ENCODE measurements at places on chromosomes 6 and 20.

GRCh38 chr20:17822039-17822438 is 122.3 kb downstream of the BANF2 start:
- no peak for DNase-seq

DNA sequence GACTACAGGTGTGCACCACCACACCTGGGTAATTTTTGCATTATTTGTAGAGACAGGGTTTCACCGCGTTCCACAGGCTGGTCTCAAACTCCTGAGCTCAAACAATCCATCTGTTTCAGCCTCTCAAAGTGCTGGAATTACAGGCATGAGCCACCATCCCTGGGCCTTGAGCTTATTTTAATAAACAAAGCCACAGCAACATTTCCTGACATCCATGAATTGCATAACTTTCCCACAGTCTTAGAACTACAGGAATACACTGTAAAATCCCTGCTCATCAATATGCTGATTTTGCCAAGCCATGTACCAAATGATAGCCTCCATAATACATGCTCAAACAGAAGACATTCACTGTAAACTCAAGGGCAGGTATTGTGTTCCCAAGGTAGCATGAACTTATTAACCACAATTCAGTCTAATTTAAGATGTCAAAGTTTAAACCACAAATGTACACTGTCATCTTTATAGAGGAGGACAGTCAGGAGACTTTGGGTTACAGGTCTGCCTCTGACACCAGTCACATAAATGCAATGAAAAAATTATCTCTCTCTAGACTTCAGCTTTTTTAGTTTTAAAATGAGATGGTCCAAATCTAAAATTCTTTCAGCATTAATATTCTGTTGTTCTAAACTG is 40.0 kb downstream of the NUDT3 start:
- DNase-seq, result no peak

DNA sequence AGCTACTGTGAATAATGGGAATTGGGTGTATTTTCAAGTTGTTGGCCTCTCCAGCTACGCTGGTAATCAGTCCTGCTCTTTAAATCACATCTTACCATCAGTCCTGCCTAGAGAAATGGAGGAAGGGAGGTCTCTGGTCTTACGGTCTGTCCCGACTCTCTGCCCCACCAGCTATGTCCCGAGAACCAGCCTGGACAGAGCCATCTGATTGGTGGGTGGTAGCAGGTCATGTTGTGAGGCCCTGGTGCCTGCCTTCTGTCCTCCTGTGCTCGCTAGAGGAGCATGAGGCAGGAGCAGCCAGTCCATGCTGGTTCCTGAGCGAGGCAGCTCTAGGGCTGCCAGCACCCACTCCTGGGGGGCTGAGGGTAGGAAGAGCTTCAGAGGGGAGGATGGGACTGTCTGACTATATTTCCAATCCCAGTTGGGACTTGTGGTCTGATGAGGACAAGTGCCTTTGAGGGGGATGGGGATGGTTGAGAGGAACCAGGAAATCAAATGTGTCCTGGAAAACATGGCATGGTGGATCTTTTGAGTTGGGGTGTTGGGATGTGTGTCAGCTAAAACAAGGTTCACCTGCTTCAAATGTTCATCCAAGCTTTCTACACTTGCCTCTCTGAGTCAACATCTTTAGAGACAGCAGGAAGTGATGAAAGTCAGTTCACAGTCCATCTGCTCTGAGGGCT is 33.0 kb downstream of the SYNJ2 start:
- no peak for DNase-seq

GRCh38 chr6:107877968-107878367 is 53.9 kb upstream of the SCML4 start:
- DNase-seq, result no peak

DNA sequence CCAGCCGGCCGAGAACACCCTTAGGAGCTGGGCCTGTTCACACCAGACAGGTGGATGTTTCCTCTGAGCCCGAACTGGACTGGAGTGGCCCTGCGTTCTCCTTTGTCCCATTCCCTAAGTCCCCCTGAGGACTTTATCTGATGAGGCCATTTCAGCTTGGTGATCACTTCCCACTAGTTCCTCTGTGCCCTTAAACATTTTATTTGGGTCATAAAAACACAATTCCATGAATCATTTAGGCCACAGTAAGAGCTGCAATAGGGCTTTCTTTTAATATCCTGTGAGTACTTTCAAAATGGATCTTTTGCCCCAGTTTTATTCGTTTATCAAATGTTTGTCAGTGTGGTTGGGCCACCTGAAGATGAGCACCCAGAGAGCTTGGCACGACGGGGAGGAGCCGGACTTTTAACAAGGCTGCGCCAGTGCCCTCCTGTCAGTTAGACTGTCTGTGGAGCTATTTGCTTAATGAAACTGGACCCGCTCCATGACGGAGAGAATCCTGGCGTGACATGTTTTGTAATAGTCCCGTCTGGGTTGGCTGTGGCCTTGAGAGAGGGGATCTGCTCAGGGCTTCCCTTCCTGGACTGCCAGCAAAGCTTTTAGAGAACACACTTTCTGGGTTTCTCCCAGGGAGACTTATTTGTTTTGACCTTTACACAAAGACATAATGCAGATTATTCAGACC is 53.5 kb downstream of the ZDHHC14 start:
- DNase-seq, result no peak

- no peak for DNase-seq
Measured at GRCh38 chr20:46034039-46034438, 5.0 kb downstream of the SLC12A5 start.

DNA sequence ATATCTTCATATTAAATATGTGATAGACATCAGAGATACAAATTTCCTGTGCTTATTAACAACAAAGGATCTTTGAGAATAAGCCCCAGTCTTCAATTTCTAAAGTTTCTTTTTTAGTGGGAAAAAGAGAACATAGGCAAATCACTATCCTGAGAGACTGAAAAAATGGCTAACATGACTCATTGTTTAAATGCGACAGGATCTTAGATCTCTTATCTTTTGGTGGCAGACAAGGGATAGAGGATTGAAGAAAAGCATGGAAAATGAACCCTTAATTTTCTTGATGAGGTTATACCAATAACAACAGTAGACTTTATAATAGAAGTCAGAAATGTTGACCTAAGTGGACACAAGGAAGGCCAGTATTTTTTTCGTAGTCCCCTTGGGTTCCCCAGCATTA is 178.6 kb upstream of the MAP3K7 start:
- DNase-seq, result no peak

- no peak for DNase-seq
Measured at GRCh38 chr6:41934278-41935192, 7.1 kb downstream of the CCND3 start.

- DNase-seq, result peak; percentile 88
Measured at GRCh38 chr6:113645576-113645970, 211.6 kb upstream of the MARCKS start.

DNA sequence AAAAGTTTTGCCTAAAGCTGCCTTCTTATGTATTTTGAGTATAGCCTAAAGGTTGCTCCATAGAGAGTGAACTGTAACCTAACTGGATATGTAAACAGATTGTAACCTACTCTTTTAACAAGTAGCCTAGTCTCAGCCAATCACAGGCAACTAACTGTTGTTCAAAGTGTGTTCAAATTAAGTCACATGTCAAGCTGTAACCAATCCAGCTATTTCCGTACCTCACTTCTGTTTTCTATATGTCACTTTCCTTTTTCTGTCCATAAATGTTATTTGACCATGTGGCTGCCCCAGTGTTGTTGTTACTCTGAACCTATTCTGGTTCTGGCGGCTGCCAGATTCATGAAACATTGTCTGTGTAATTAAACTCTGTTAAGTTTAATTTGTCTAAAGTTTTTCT is 47.4 kb upstream of the RNGTT start:
- DNase-seq, result no peak

- DNase-seq, result no peak
Measured at GRCh38 chr6:8085053-8085511, 17.3 kb downstream of the EEF1E1 start.

GRCh38 chr20:35286077-35286898 is 1.7 kb upstream of the EIF6 start:
- DNase-seq, result no peak

GRCh38 chr6:69935079-69935478 is 68.7 kb downstream of the COL19A1 start:
- no peak for DNase-seq

- DNase-seq, result no peak
Measured at GRCh38 chr6:105041880-105042279, 85.0 kb downstream of the LIN28B start.

DNA sequence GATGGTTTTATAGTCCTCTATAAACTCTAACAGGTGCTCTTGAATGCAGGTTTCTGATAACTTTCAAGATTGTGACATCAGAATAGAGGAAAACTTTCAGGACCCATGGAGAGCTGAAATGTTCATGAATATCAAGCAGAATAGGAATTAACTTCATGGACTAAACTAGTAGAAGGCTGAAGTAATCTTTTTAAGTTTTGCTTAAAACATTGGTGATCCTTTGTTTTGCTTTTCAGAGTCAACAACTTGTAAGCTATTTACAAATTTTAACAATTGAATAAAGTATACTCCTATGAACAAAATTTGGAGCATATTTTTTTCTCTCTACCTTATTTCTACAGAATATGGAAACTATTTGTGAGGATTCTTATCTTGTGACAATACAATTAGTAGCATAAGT is 25.2 kb upstream of the GOPC start:
- DNase-seq, result no peak

DNA sequence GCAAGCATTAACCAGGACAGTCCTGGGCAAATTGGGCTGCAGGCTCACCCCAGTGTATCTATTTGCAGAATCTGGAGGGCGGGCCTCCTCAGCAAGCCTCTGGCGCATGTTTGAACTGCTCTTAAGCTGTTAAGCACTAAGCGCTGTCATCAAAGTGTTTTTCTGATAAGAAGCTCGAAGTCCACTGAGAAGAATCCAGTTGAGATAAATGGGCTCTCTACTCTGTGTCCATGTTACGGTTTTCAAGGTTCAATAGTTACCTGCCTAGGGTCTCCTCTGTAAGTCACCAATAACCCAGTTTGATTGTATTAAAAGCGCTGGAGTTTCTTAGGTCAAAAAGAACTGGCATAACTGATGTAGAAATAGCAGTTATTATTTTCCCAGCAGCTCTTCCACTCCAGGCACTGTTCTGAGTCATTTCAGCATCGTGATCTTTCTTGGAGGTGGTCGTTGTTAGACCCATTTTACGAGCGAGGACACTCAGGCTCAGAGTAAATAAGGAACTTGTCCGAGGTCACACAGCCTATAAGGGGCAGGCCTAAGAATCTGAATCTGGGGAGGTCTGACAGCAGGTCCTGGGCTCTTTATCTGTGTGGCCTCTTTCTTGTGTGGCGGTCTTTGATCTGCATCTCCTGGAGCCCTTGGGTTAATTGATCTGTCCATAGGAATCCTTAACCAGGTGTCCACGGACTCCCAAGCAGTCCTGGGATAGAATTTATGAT is 207.4 kb upstream of the ZNF217 start:
- DNase-seq, result no peak

GRCh38 chr6:124721331-124721730 is 240.9 kb upstream of the RNF217 start:
- DNase-seq, result no peak

DNA sequence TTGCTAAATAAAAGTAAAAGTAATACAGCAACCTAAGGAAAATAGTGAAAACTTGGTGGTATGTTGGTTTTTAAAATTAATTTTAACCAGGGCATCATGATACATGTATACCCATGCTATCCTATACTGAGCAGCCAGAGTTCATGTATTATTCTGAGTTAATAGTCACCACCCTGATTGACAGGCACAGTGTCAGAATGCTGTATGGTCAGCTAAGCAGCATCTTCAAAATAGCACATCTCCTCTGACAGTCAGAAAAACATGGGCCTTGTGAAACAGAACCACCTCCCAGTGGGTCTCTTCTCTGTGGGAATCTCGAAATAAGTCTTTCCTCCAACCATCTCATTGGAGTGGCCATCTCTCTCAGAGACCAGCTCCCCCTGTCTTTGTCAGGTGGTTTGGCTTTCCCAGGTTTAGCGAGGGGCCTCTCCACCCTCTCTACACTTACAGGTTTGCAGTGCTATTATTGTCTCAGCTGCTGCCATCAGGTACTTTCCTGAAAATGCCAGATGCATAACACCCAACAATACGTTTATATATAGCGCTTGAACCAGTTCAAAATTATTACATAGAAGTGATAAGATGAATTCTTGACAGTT is 47.1 kb upstream of the RNF8 start:
- DNase-seq, result no peak

DNA sequence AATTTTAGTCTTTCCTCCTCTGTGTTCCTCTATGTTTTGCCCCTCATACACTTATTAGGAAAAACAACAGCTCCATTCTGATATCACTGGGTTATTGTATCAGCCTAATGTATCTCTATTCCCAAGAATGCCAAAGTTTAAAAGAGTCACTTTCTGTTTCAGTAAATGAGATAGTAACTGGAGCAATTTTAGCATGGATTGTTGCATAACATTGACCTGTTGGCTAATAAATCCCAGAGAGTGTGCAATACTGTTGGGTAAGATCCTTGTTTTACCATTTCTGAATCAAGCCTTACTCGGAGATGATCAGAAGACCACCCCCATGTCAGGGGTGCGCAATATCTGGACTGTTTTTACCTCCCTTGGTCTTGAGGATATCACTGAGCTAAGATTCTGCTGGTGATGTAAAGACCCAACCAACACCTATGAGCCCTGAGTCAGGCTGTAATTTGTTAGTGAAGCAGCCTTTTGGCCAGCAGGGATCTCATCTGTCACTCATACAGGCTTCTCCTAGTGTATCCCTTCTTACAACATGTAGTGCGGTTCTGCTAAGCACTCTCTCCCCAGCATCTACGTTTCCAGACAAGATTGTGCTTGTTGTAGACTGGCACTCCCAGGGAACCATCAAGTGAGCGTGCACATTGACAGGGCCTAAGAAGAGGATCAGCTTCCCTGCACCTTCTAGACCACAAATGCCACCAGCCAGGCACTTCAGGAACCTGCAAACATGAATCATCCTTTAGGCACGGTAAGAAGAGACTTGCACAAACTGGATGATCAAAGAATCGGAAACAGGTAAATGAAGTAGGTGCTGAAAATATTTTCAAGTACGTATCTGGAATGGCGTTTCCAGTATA is 11.5 kb upstream of the IPCEF1 start:
- DNase-seq, result peak; percentile 76

DNA sequence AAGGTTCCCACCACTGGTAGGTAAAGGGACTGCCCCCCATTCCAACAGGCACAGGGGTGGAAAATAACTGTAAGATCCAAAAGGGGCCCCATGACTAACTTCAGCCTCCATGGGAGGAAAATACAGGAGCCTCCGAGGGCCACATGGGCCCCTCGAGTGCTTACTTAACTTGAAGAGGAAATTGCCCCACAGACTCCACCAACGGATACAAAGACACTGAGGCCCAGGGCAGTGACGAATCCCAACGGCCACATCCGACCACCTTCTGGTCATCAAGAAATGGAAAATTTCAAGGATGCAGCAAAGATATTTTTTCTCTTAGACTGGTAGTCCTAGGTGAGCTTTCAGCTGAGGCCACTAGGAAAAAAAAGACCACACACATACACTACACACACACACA is 116.0 kb upstream of the MRPS10 start:
- DNase-seq, result no peak

GRCh38 chr6:114577109-114577508 is 234.3 kb upstream of the HS3ST5 start:
- DNase-seq, result no peak
